ENCODE measurements at places on chromosomes 4 and X. TPM values are rescaled to one million over a fixed set of nuclear protein-coding genes. Genes with fewer than 3 reads are reported as not detected.

Gene SCML2
- total RNA-seq = 12.6 TPM

Gene RNF4
- total RNA-seq = 38.4 TPM

GRCh38 chrX:41946235-41946634 lies 22.9 kb upstream of the CASK start:
- DNase-seq = no peak

DNA sequence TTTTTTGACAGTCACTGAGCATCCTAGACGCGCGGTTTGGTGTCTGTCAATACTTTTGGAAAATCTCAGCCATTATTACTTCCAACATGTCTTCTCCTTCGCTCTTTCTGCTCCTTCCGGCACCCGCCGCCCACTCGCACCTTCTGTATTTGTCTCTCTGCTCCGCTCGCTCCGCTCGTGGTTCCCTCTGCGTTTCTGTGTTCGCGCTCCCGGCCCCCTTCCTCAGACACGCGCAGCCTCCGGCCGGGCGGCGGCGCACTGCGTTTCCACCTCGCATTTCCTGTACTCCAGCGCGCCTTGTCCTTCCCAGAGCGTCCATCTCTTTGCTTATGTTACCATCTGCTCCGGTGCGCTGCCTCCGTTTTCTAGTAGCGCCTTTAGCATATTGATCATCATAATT lies 21.1 kb downstream of the PDE6B start:
- DNase-seq = no peak

GRCh38 chrX:17590892-17591740 lies 146.2 kb upstream of the SCML1 start:
- no peak for DNase-seq
